ENCODE measurements at places on chromosomes 16 and 17.

DNA sequence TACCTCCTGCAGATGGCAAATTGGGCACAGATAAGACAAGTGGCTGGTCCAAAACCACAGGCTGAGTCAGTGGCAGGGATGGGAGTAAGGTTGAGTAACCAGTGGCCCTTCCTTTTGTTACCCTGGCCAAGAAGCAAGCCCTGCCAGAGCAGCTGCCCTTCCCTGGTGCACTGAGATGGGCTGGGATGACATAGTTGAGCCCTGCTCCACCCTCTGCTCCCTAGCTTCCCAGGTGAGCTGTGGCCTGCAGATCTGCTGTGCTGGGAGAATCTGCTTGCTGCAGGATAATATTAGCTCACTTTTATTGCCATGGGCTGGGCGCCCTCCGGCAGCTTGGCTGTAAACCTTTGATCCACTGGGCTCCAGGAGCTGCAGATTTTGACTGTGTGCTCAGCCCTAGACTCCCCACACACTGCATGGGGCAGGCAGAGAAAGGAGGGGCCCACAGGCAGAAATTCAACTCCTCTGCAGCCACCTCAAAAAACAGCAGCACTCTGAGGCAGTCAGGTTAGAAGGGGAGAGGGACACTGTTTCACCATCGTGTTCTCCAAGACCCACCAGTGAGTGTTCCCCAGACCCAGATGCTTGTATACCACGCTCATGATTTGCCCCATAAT, 101.8 kb downstream of the CBLN1 start:
- DNase-seq, result no peak

DNA sequence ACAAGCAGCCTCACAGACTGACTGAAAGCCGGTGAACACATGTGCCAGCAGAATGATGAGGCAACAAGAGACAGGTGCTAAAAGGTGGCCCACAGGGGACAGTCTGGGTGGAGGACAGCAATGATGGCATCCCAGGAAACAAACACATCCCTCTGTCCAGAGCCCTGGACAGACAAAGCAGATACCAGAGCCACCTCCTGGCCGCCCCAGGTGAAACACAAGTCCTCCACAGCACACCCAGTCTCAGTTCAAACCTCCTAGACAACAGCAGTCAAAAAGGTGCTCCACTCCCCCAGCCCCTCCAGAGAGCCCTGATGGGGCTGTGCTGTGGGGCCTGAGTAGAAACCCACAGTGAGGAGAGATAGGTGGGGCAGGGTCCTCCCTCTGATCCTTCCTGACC, 20.3 kb upstream of the CDH5 start:
- DNase-seq, result no peak

DNA sequence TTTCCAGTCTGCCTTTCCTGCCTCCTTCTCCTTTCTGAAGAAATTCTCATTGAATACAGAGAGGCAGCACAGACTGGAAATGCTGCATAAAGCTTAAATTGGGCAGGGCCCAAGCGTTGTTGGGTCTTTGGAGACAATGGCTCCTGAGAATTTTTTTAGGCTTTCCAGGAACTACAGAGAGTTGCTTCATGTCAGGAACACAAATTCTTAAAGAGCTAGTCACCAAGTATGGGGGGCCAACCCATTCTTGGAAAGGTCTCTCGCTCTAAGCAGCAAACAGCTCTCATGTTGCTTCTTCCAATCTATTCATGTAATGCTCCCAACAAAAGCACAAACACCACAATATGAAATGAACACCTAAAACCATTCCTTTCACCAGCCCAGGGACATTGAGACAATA, 6.9 kb downstream of the HNF1B start:
- no peak for DNase-seq

- DNase-seq, result no peak
Observed at GRCh38 chr17:62562656-62563055, 64.8 kb upstream of the MRC2 start.

GRCh38 chr16:69396187-69397061, 10.6 kb upstream of the TERF2 start:
- peak; percentile 53 for DNase-seq

DNA sequence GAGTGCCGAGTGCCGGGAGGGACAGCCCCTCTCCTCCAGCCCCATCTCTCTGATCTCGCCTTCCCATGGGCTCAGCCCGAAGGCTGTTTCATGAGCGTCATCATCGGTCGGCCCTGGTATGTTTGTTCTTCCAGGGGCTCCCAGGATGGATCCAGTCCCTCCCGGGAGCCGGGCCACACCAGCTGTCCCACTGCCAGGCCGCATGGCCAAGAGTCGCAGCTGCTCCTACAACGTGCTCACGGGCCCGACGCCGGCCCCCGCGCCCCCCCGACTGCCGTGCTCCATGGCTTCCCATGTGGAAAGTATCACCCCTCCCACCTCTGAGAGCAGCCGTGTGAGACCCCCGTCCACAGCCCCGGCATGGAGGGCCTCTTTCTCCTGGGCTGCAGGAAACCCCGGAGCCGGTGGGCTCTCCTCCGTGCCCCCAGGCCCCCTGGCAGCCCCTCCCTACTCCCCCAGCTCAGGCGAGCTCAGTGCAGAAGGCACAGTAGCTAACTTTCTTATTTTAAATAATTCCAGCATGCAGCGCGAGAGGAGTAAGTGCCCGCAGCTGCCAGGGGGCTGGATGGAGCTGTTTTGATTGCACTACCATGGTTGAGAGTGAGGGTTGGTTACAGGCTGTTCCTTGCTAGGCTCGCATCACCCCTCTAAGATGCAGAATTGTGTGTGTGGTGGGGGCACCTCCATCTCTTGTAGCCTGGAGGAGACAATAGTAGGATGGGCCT, 26.6 kb upstream of the GSE1 start:
- no peak for DNase-seq

DNA sequence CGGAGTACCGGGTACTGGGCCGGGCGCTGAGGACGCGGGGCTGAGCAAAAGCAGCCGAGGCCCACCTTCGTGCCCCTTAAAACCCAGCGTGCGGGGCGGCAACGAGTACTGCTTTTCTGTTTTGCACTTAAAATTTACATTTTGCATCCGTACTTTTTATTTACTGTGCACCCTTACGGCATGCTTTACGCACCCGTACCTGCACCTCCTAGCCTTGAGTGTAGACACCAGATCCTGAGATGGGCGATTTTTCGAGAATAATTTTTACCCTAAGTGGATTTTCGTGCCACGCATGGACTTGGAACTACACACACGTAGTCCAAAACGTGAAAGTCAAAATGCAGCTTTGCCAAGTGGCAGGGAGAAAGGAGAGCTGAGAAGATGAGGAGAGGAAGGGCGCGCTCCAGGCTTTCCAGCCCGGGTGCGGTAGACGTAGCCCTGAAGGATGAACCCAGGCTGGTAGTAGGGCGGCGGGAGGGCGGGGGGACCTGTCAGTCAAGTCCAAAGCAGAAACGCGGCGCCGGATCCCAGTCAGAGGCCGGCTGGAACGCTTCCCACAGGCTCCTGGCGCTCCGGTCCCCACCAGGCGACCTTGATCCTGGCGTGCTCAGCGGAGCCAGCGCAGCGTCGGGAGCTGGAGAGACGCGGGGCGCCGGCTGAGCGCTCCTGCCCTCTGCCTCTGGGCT, 1.2 kb upstream of the CBLN1 start:
- no peak for DNase-seq

GRCh38 chr17:48283411-48283810, 146.6 kb downstream of the SKAP1 start:
- DNase-seq, result no peak

- DNase-seq, result peak; percentile 73
Observed at GRCh38 chr17:35969558-35970380, 11.5 kb downstream of the CCL16 start.

GRCh38 chr16:50318796-50319578, 49.8 kb downstream of the BRD7 start:
- no peak for DNase-seq

- no peak for DNase-seq
Observed at GRCh38 chr17:82457073-82457928, 1.2 kb upstream of the NARF start.

GRCh38 chr17:50137042-50137441, 7.1 kb upstream of the SAMD14 start:
- no peak for DNase-seq

DNA sequence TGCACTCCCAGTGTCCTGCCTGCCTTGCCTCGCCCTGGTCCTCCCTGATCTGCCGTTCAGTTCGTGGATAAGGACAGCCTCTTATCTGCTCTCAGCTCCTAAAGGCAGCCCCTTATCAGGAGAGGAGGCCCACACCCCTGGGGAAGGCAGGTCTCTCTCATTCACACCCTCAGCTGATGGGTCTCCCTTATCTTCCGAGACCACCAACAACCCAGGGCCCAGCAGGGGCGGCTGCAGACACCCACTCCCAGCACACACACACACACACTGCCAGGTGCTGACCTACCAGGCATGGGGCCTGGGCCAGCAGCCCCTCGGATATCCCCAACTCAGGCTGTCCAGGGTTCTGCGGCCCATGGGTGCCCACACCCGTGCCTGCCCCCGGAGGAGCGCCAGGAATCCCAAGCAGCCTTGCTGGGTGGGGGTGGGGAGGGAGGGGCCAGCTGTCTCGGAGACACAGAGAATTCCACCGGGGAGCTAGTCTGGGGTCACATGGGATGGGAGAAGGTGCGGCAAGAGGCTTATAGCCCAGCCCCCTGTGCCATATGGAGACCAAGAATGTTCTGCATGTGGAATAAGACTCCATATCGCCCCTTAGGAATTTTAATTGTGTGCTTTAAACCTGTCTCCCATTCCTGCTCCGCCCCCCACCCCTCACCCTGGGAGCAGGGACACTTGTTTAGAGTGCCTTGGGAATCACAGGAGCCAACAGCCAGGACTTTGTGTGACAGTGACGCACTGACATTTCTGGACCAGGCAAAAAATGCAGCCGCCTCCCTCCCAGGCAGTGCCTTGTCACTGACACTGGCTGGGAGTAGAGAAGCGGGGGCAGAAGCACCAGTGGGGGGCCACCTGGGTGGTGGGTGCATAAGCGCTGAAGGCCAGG, 41.9 kb upstream of the EMP2 start:
- DNase-seq, result no peak

DNA sequence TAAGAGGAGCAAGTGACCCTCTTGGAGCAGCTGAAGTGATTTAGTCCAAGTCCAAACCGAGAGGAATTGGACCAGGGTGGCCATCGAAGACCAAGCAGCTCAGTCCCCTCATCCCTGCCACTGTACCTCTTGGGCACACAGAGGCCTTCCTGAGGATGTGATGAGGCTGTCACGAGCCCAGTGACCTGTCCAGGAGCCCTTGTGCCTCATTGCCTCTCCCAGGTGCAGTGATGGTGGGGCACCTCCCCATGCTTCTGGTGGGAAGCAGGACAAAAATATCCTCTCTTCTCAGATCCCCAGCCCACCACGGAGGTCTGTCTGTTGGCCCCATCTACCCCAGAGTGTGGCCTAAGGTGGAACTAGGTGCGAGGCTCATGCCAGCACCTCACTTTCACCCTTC, 2.7 kb upstream of the CD300LG start:
- no peak for DNase-seq

GRCh38 chr17:41996855-41997164, 20.4 kb downstream of the DNAJC7 start:
- DNase-seq, result no peak

GRCh38 chr17:79742951-79743476, 12.3 kb downstream of the ENPP7 start:
- no peak for DNase-seq

GRCh38 chr17:66167189-66167815, 24.6 kb downstream of the CEP112 start:
- DNase-seq, result no peak

DNA sequence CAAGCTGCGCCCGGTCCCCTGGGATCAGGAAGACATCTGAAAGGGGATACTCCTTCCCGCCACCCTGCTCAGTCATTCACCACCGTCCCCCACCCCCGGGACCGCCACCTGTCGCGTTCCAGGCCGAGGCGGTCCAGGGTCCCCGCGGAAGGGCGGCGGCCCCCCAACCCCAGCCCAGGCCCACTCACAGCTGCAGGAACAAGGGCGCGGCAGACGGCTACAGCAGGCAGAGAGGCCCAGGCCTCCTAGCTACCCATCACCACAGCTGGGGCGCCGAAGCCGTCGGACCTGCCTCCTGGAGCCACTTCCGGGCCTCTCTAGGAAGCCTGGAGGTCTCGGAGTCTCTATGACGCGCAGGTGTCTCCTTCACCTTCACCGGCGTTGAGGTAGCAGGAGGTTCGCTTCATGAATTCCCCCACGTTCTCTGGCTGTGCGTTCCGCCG, at the start of gene SDR42E1:
TSS of gene SDR42E1 (minus strand) at position 272 of the 443 bp plus-strand sequence. CDS start 10,612 bp downstream, outside the sequence.
- no peak for DNase-seq

DNA sequence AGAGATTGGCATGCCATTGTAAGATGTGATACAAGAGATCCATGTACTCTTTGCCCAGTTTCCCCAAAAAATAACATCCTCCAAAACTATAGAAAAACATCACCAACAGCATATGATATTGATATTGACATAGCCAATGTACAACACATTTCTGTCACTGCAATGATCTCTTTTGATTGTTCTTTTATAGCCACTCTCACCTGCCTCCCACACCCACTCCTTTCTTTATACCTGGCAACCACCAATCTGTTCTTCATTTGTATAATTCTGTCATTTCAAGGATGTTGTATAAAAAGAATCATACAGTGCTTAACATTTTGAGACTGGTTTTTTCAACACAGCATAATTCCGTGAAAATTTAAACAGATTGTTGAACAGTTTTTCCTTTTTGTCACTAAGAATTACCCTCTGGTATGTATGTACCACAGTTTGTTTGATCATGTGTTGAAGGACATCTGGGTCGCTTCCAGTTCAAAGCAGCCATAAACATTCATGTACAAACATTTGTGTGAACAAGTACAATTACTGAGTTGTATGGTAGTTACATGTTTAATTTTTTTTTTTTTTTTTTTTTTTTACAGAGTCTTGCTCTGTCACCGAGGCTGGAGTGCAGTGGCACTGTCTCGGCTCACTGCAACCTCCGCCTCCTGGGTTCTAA, 9.9 kb downstream of the KRTAP9-1 start:
- no peak for DNase-seq

DNA sequence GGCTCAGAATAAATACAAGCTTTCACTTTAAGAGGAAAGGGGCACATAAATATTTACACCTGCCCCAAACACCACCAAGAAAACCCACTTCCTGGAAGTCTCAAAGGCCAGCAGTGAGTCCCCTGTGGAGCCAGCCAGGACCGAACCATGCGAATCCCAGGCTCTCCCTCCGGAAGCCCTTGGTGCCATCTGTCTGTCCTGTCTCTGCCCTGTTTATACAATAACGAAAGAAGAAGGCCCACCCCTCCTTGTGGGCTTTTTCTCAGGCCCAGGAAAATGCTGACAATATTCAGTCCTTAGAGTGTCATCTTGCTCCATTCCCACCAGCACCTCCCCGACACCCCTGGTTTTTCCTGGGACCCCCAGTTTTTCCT, 3.6 kb upstream of the SLC6A4 start:
- DNase-seq, result no peak

DNA sequence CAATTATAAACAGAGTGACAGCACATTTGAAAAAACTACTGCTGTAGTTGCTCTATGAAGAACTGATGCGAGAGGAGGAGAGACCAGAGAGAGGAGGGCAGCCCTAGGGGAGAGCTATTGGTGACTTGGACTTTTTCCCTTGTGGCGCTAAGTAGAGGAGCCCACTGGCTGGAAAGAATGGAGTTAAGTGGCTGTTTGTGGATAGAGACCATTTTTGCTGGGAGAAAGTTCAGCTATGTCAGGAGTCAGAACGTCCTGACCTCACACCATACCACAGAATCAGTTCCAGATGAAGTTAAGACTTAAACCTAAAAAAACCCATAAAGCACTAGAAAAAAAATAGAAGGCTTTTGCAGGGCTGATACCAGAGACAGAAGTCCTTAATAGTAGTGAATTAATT, 2.0 kb downstream of the POLR2A start:
- DNase-seq, result no peak

GRCh38 chr17:69448431-69449102, 34.1 kb downstream of the MAP2K6 start:
- no peak for DNase-seq

GRCh38 chr16:8146256-8147012, 443.9 kb downstream of the TMEM114 start:
- DNase-seq, result no peak

- DNase-seq, result no peak
Observed at GRCh38 chr16:8262299-8262698, 328.0 kb downstream of the TMEM114 start.
